ENCODE measurements at places on chromosomes 12 and 14.
A peak's percentile ranks its signal among the peaks of the same experiment; 100 is the strongest.

DNA sequence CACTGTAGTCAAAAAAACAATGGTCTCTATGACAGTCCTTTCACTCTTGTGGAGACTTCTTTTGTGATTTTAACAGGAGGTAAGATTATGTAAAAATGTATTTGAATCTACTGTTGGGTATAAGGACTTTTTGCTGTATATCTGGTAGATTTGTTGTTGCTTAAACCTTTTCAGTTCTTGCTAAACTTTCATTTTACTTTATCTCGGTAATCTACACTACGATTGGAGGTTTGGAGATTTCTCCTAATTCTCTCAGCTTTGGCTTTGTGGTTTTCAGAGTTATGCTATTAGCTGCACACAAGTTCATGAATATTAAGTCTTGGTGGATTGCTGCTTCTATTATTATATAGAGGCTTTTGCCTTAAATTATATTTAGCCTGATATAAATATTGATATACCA lies 116.6 kb upstream of the HIF1A start:
- DNase-seq, result no peak

DNA sequence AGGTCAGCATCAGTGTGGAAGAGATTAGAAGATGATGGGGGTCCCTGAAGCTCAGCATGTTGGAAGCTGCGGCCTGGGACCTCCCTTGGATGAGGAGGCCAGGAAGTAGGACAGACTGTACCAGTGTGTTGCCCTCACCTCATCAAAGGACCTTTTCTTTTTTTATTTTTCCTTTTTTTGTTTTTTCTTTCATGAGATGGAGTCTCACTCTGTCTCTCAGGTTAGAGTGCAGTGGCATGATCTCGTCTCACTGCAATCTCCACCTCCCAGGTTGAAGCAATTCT lies 16.4 kb upstream of the FAM222A start:
- DNase-seq, result no peak

DNA sequence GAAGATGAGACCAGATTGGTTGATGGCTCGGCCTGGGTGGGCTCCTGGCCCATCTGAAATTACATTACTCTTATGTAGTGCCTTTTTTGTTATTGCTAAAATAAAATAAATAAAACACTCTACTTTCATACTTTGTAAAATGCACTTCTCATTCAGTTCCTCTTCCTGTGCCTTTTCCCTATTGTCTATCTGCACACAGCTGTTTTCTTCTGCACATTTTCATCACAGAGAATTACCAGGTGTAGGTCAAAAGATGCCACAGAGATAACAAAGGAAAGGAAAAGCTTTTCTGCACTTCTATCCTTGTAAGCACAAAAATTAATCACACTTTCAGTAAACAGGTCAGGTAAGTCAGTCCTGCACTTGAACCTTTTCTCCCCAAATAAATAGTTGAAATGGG lies 265.1 kb downstream of the BTG1 start:
- no peak for DNase-seq

DNA sequence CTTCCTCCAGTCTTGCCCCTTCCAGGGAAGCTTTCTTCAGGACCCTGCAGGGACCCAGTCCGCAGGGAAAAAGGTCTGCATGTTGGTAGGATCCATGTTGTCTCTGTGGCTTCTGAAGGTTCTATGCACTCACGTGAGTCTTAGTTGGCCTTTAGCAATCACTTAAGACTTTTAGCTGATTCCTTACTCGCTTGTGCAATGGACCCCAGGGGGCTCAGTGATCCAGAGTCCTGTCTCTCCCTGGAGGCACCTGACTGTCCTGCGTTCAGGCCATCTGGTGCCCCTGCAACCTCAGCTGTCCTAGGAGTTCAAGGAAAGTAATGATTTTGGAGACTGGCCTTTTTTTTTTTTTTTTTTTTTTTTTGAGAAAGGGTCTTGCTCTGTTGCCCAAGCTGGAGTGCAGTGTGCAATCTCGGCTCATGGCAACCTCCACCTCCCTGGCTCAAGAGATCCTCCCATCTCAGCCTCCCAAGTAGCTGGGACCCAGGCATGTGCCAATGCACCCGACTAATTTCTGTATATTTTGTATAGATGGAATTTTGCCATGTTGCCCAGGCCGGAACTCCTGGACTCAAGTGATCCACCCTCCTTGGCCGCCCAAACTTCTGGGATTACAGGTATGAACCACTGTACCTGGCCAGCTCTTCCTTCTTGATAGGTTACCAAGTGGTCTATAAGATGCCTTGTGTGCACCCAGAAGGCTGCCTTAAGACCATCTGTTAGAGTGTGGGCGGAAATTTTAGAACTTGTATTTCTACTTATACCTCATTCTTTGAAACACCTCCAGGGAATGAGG lies 4.6 kb downstream of the IFI27L2 start:
- peak; percentile 28 for DNase-seq

DNA sequence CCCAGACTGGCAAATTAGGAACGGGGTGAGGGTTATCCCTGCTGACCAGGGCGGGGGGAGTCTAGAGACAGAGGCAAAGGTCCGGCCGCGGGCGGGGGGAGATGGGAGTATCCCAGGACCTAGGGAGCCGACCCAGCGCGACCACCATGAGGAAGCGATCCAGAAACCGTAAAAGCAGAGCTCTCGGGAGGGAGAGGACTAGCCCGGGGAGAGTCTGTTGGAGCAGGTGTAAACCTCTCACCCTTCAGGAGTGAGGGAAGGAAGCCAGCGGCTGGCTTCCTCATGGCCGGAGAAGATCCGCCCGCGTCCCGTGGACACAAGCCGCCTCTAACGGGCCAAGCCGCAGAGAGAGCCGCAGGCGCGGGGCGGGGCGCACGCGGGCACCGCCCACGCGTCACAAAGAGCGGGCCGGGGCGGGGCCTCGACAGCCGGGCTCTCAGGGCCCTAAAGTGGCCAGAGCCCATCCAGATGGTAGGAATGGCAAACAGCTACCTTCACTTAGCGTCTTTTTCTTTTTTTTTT lies at the start of gene ACRBP:
TSS of gene ACRBP (minus strand) at position 350 of the 522 bp plus-strand sequence. CDS start at position 284, 66 bp downstream.
- peak; percentile 94 for DNase-seq

Measured in posterior vena cava (tissue), 2 donors.